GM20000 (cell line): ENCODE measurements at places on chromosomes 6 and 20.
A peak's percentile ranks its signal among the peaks of the same experiment; 100 is the strongest.

GRCh38 chr20:14972690-14973089, 635.3 kb upstream of the FLRT3 start:
- no peak for DNase-seq

- no peak for DNase-seq
Observed at GRCh38 chr6:135419162-135419561, 78.4 kb downstream of the AHI1 start.

GRCh38 chr20:57441510-57442154, 50.4 kb downstream of the RBM38 start:
- DNase-seq, result no peak

- DNase-seq, result peak; percentile 52
Observed at GRCh38 chr6:166588691-166589336, 2.3 kb upstream of the RAMACL start.

GRCh38 chr6:41150671-41151070, 3.5 kb downstream of the TREML1 start:
- DNase-seq, result no peak

DNA sequence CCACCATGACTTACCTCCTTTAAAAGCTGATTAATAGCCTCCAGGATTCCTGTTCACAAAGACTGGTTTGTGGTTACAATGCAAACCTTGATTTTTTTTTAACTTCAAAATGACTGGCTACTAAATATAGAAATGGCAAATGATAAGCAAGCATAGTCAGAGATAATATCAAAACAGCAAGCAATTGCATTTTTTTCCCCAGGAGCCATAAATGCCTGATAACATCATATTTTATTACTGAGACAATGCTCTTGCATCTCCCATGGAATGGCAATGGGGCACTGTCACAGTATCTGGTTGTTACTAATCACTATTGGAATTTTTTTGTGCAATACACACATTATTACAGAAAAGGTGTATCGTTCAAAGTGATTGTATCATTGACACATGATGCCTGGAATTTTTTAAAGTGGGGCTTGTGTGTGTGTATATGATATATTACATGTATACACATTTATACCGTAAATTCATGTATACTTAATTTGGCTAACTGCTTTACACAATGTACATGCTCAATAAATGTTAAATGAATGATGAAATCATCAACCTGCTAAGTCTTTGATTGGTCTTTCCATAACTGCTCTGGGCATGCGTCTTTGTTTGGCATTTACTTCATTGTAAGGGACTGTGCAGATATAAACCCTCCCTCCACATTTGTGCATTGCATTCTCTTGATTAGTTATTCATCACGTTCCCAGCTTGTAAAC, 980 bp upstream of the SALL4 start:
- no peak for DNase-seq

DNA sequence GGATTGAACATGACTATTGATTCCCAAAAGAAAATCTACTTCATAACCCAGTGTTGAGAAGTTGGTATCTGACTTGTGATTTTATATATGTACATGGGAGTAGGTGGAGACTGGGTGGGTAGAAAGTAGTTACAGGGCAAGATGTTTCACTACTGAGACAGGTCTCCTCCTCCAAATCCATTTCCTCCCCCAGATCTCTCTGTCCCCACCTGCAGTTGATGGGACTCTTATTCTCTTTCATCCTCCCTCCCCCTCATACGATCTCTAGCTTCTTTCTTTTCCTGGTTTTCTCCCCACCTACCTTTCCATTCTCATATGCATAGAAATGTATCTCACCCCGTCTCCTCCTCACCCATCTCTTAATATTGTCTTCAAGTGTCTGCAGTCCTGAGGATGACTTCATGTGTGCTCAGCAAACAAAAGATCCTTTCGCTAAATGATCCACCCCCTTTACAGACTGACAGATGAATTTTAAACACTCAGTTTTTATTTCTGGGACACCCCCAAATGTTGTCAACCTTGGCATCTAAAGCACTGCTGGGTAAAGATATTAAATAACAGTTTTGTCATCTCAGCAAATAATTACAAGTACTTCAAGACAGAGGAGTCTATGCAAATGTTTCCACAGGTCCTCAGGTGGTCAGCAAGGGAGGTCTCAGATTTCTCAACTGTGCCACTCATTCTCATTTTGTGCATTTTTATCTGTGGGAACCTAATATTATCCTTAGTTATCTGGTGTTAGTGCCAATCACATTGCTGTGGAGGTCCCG, 18.7 kb upstream of the HECA start:
- DNase-seq, result no peak

- no peak for DNase-seq
Observed at GRCh38 chr6:42322676-42323075, 105.0 kb upstream of the MRPS10 start.

- no peak for DNase-seq
Observed at GRCh38 chr6:165825256-165825815, 162.3 kb upstream of the PDE10A start.

GRCh38 chr20:6765469-6766058, 1.9 kb upstream of the BMP2 start:
- peak; percentile 51 for DNase-seq

GRCh38 chr6:15293674-15294073, 47.8 kb downstream of the JARID2 start:
- no peak for DNase-seq

DNA sequence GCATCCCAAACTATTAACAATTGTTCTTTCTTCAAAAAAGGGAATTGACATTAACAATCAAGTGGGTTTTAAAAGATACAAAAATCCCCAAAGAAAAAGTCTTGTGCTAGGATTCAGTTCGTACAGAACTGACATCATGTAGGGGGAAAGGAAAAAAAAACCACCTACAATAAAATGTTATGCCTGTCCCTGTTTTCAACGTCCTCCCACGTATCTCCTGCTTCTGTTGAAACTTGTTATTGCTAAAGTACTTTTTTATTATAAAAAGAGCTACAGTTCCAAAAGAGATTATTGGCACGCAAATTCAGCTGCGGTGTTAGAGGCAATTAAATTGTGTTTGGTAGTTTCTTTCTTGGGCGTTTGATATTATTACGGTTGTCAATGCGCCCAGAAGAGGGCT, 102.8 kb upstream of the PHACTR1 start:
- DNase-seq, result no peak

GRCh38 chr6:26474439-26474881, 16.7 kb downstream of the BTN2A1 start:
- no peak for DNase-seq

DNA sequence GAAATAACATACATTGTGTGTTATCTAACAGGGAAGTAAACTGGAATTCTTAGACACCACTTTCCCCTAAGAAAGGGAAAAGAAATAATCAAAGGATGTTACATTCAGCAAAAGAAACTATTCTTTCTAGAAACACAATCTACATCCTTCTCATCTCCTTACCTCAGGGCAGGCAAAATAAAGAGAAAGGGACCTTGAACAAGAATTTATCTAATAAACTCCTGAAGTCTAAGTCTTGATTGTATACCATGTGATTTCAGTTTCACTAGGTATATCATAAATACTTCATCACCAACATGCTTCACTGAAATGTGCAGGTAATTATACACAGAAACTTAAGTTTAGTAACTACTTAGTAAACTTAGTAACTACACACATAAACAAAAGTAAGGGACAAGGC, 15.0 kb downstream of the EZR start:
- DNase-seq, result no peak

DNA sequence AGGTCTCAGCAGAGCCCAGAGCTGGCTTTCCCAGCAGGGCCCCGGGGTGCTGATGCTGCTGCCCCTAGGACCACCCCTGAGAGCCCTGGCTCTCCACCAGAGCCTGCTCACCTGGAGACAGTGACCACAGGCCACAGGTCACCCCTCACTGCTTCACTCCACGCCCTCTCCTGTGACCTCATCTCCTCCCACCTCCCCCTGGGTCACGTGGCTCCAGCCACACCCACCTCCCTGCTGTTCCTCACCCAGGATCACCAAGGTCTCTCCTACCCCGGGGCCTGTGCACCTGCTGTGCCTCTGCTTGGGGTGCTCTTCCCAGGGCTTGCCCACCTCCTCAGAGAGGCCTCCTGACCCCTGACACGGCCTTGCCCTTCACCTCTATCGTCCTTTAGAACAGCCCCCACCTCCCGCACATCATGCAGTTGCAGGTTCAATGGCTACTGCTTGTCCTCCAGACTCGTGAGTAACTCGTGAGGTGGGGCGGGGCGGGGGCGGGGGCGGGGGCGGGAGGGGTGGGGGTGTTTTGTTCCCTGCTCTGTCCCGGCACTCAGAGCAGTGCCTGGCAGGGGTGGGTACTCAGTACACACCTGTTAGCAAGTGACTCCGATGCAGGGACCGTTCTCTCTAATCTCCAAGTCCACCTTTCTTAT, 468.0 kb downstream of the PREX1 start:
- peak; percentile 79 for DNase-seq

GRCh38 chr6:39433630-39434029, 111.1 kb upstream of the KCNK16 start:
- DNase-seq, result no peak

- no peak for DNase-seq
Observed at GRCh38 chr6:160146454-160147145, 25.0 kb downstream of the SLC22A1 start.

GRCh38 chr6:7264686-7265384, 48.2 kb downstream of the SSR1 start:
- DNase-seq, result no peak

- no peak for DNase-seq
Observed at GRCh38 chr20:12573442-12573841, 435.3 kb upstream of the SPTLC3 start.

- DNase-seq, result no peak
Observed at GRCh38 chr6:131613296-131613925, 14.6 kb downstream of the MED23 start.

DNA sequence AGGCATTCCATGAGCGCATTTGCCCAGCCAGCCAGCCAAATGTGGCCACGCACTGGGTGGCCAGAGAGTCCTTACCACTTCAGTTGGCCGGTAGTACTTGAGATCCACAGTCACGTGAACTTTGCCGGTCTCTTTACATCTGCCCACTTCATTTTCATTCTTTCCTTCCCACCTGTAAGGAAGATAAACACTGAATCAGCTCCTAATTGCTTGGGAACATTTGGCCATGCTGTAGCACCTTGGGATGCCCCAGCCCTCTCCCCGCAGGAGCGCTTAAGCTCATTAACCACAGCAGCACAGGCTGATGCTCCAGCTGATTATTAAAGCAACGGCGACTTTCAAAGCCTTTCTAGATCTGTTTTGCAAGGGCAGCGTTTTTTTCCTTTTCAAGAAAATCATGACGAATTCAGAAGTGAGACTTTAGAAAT, 116.6 kb downstream of the FOXC1 start:
- DNase-seq, result no peak

- DNase-seq, result no peak
Observed at GRCh38 chr6:157831018-157831369, 7.9 kb downstream of the SNX9 start.

DNA sequence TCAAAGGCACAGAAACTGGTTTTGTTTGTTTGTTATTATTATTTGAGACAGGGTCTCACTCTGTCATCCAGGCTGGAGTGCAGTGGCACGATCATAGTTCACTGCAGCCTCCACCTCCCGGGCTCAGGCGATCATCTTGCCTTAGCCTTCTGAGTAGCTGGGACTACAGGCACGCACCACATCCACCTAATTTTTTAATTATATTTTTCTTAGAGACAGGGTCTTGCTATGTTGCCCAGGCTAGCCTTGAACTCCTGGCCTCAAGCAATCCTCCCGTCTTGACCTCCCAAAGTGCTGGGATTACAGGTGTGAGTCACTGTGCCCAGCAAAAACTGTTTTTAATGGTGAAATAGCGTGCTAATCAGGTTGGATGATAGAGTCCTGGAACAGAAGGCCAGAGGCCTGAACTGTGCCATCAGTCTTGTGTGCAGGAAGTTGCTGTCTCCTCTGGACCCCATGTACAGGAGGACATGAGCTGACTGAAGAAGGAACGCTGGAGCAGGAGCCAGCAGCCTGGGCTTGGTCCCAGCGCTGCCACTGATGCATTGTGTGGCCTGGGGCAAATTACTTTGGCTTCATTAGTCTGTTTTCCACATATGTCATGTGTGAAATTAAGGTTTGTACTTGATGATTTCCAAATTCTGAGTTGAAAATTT, 4.9 kb downstream of the TM9SF4 start:
- no peak for DNase-seq

- DNase-seq, result peak; percentile 77
Observed at GRCh38 chr6:158213925-158214674, 46.0 kb downstream of the GTF2H5 start.

DNA sequence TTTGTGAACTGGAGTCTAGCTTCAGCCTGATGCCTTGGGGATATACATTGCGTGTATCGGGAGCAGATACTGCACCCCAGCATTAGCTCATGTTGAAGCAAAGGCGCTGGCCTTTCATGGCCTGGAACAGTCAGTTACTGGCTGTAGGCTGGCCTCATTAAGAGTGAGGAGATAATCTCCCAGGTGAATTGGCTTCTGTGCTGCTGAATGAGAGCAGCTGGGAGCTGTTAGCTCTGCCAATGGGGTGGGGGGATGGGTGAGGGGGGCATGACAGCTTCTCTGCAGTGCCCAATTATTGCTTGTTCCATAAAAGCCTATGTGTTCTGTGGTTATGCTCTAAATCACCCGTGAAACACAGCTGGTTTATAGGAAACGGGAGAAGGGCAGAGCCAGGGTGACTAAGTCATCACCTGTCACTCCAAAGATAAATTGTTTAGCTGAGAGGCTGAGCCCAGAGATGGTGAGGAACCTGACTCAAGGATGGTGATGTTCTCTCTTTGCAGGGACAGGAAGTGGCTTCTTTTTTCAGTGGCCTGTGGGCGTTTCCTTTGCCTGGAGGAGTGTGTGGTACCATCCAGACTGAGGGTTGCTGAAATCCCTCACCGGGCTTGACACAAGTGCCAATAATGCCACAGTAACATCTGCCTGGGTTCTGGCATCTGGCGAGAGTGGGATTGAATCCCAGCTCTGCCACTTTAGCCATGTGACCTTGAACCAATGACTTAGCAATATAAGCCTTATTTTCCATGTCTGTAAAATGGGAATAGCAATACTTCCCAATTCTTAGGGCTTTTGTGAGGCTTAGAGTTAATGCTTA, 170.8 kb downstream of the BCAS1 start:
- DNase-seq, result peak; percentile 46
